ENCODE measurements at places on chromosomes 13 and 19.
A peak's percentile ranks its signal among the peaks of the same experiment; 100 is the strongest.

DNA sequence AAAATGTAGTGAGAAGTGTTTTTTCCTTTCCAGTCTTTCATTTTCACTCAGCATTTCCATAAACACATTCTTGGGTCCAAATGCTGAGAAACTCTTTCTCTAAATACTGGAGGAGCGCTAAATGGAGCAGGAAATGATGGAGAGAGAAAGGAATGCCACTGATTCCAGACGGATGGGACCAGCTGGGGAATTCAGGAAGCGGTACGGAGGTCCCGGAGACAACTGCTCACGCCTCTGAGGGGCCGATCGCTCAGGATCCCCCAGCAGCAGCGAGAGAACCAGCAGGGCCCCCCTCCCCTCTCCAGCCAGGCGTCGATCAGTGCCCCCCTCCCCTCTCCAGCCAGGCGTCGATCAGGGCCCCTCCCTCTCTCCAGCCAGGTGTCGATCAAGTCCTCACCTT is 13.2 kb downstream of the RASA3 start:
- peak; percentile 87 for DNase-seq

- no peak for DNase-seq
These were observed 100.4 kb downstream of the GPR12 start for GRCh38 chr13:26660185-26660584.

- no peak for DNase-seq
These were observed 279.6 kb downstream of the KLF5 start for GRCh38 chr13:73338389-73338788.

DNA sequence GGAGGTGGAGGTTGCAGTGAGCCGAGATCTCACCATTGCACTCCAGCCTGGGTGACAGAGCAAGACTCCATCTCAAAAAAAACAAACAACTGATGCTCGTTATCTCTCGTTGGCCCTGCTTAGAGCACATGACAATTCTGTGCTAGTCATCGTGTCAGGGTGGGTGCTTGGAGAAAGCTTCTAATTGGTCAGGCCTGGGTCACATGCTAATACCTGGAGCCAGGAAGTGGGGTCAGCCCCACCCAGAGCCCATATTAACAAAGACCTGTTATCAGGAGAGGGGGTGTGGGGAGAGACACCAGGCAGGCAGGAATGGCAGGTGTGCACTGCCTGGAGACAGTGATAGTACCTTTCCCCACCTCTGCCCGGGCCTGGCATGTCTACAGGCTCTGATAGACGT is 84.9 kb downstream of the DPF1 start:
- DNase-seq = no peak

DNA sequence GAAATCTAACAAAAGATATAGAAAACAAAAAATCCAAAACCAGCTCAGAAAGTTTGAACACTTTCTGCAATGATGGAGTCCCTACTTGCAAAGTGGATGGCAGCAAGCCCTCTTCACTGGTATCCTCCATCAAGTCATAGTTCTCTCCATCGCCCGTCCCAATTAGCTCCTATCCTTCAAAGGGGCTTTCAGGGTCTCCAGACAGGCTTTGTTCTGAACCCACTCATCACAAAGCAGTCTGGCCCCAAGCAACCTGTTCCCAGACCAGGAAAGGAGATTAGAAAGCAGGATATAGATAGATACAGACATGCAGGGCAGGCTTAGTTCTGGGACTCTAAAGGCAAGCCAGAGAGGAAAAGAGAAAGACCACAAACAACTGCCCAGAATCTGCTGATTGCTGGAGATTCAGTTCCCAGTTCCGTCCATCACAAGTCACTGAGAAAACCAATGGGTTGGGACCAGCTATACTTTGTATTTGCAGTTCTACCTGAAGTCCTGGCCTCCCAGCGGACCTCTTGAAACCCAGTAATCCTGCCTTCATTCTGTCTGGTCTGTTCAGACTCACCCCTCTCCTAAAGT is 47.2 kb upstream of the EPHX3 start:
- no peak for DNase-seq

GRCh38 chr13:71374471-71375049 is 492.4 kb downstream of the DACH1 start:
- no peak for DNase-seq

DNA sequence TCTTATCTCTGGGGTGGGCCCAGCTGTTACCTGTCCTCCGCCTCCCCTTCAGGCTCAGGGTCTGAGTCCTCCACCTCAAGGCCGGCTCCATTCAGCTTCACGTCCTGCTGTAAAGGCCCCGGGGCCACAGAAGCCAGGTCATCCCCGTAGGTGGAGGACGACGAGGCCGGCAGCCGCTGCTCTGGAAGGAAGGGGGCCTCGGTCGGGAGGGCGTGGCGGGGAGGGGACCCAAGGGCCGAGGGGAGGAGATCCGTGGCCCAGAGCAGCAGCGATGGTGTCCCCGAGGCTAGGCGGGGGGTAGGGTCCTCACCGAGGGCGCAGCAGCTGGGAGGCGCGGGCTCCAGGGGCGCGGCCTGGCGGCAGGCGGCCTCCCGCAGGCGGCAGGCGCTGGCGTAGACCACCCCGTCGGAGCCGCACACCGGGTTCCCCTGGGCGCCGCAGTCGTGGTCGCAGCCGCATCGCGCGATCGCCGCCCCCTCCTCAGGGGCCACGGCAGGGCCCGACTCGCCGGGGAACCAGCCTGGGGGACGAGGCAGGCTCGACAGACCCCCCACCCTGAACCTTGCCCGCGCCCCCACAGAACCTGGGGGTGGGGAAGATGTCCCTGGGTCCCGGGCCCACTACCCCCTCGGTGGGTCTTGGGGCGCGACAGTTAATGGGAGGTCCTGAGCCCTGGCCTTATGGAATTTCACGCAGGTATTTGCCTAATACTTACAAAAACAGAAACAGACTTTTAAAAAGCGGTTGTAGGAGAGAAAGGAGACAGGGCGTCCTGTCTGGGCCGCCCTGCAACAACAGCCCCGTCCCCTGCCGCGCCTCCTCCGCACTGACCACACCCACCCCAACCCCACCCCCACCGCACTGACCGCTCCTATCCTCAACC is 7.6 kb downstream of the F2RL3 start:
- no peak for DNase-seq

- no peak for DNase-seq
These were observed 145.2 kb downstream of the USP12 start for GRCh38 chr13:27026396-27026795.

- no peak for DNase-seq
These were observed 18.0 kb upstream of the CEBPG start for GRCh38 chr19:33355535-33355934.

- DNase-seq = no peak
These were observed 4.6 kb downstream of the RGL3 start for GRCh38 chr19:11414544-11414943.

DNA sequence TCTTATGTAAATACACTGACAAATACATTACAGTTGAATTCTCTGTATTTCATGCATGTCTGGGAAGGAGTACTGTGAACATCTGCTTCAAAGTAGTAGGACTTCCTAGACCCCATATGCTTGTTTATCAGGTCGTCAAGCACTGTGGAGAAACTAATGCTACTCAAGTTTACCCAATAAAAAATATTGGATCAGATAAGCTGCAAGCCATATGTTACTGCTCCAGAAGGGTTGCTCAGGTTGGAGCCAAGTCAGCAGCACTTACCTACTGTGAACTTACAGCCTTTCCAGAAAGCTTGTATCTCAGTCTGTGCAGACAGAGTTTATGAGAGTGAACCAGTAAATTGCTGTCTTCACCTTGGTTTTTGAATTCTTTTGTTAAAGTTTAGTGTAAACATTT is 36.2 kb downstream of the SLAIN1 start:
- no peak for DNase-seq

DNA sequence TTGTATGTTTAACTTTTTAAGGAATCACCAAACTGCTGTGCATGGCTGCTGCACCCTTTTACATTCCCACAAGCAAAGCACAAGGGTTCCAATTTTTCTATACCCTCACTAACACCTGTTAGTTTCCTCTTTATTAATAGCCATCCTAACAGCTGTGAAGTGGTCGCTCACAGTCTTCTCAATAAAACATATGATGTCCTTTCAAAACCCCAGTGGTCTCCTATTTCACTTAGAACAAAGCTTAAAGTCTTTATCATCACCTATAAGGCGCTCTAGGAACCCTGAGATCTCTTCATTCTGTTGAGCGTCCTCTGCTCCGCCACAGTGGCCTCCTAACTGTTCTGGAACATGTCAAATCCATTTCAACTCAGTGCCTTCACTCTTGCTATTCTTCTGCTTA is 400.5 kb downstream of the KLF12 start:
- DNase-seq = no peak

- no peak for DNase-seq
These were observed 14.0 kb downstream of the CDX2 start for GRCh38 chr13:27955014-27955591.

GRCh38 chr19:8259922-8260247 is 48.3 kb downstream of the CD320 start:
- no peak for DNase-seq

GRCh38 chr13:96636001-96636709 is 358.1 kb downstream of the OXGR1 start:
- no peak for DNase-seq

GRCh38 chr13:37906880-37907279 is 37.3 kb upstream of the TRPC4 start:
- DNase-seq = no peak

GRCh38 chr13:53953183-53953582 is 924.6 kb downstream of the OLFM4 start:
- DNase-seq = no peak

- DNase-seq = no peak
These were observed 76.7 kb downstream of the TEX26 start for GRCh38 chr13:31009166-31009565.

DNA sequence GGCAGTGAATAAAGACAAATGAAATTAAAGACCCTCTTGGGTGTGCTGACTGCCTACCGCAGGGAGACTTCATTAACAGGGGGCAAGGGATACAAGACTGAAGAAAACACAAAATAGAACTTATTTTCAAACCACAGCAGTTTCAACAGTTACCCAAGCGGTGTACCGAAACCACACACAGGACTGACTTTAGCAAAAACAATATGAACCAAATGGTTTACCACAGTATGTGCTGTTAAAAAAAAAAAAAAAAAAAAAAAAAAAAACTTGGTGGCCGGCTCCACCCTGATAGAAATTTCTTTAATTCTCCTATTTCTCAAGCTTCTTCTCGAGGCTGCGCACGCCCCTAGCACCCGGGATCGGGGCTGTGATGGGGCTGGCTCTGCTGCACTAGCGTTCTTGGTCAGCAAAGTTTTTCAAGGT is 42.6 kb downstream of the KLF2 start:
- DNase-seq = no peak

GRCh38 chr13:84491952-84492351 is 609.7 kb upstream of the SLITRK1 start:
- DNase-seq = no peak

- DNase-seq = no peak
These were observed 8.1 kb upstream of the PMIS2 start for GRCh38 chr19:35577918-35578317.

GRCh38 chr13:79593641-79594275 is 112.8 kb downstream of the NDFIP2 start:
- DNase-seq = no peak

DNA sequence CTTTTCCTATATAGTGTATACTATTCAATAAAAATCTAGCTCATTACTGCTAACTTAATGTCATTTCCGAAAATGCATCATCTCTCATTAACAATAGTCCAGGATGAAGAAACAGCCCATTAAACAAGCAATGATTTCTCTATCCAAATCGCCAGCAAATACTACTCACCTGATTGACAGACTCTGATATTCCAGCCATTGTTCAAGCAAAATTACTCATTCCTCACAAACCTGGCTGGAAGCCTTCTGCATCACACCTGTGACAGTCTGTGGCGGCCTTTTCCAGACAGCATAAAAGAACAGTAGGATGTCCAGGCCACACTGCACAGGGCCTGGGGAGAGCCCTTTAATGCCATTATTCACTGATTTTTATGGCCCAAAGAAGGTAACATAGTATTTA is 115.9 kb downstream of the ABCC4 start:
- DNase-seq = no peak

DNA sequence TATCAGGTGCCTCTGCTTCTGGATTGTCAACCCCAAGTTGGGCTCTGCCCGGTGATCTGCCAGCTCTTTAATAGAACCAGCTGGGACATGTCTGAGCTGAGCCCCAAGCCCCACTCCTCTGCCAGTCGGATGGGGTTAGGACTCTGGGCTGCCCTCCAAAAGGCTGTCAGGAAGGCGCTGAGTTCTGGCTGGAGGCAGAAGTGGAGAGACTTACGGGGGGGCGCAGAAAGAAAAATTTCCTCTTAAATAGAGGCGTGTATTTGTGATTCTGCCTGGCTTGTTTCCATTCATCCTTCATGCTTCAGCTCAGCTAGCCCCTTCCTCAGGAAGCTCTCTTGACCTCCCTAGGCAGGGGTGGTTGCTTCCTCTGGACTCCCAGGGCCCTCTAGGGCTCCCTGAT is 985 bp upstream of the KCNK6 start:
- no peak for DNase-seq

GRCh38 chr19:18746401-18747325 is 44.4 kb downstream of the COMP start:
- no peak for DNase-seq

GRCh38 chr19:23101241-23101640 is 15.6 kb upstream of the ZNF730 start:
- DNase-seq = no peak

GRCh38 chr13:110454956-110455355 is 106.6 kb downstream of the RAB20 start:
- DNase-seq = no peak

DNA sequence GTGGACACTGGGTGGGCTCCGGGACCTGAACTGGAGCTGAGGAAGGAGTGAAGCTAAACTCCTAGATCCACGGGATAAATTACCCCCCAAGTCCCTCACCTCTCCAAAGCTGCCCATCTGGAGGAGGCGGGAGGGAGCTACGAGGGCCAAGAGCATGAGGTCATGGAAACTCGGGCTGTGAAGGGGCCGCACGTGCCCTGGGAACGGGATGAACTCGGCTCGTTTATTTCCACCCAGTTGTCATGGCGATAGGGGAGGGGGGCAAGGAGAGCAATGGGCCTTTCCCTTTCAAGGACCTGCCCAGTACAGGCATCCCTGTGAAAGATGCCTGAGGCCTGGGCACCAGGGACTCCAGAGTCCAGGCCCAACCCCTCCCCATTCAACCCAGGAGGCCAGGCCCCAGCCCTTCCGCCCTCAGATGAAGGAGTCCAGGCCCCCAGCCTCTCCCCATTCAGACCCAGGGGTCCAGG is 3.8 kb downstream of the PPP1R12C start:
- DNase-seq = peak; percentile 85

DNA sequence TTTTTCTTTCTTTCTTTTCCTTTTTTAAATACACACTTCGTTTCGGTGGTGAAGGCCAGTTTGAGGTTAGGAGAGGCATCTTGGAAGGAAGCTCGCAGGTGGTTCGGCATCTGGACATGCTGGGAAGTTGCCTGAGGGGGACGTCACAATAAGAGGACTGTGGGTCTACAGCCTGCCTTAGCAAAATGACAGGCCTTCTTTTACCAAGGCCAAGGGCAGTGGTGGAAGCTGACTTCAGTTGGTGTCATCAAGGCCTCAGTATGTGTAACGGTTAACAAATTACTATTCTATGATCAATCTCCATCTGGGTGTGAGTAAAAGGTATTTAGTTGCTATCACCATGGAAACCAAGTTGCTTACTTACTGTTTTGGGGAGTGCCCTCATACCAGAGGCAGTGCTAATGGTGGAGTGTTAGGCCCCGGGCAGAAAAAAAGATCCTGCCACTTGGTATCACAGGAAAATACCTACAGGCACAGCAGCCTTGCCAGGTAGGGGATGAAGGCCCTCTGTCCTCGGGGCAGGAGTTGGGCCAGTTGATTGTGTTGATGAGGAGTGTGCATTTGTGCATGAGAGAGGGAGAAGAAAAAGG is 10.3 kb downstream of the ACTN4 start:
- DNase-seq = peak; percentile 89

Data from ACHN (cell line).